ENCODE measurements at places on chromosomes 4 and X. TPM values are rescaled to one million over a fixed set of nuclear protein-coding genes. Genes with fewer than 3 reads are reported as not detected.

NDST3 gene
- total RNA-seq: 24.2 TPM

DNA sequence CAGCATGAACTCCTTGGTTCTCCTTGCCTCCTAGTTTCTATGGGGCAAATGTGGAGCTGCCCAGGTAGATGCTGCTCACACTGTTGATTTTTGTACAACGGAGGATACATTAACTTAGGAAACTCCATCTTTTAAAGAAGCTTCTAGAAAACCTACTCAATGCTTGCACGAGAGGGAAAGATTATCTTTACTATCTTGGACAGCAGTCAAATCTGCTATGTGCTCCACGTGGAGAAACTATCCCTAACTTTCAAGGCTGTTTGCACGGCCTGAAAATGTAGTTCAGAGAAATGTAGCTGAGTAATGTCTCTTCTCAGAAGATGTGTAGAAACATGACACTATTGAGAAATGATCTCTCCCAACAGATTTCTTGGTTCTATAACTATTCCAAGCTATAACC lies 1530.9 kb upstream of the PABPC4L start:
- no peak for DNase-seq

- DNase-seq: no peak
Measured at GRCh38 chrX:67604979-67605703, 61.3 kb downstream of the AR start.

GRCh38 chr4:180099957-180100356 lies 2143.2 kb upstream of the TENM3 start:
- no peak for DNase-seq
